DMS53 (cell line): ENCODE measurements at places on chromosomes 3 and 15.

DNA sequence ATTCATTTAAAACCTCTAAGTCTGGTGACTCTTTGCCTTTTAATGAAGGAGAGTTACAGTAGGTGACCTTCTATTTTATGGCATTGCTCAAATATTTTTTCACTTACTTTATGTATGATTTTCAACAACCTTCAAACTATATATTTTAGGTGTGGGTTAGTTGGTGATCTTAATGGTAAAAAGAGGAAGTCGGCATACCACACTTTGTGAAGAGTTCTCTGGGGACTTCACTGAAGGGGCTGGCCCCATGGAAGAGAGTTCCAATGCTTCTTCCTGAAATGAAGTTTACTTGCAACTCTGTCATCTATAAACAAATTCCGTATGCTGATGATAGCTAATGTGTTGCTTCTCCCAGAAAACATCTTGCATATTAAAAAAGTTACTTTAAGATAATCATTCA lies 647.0 kb upstream of the SGO1 start:
- DNase-seq: no peak

DNA sequence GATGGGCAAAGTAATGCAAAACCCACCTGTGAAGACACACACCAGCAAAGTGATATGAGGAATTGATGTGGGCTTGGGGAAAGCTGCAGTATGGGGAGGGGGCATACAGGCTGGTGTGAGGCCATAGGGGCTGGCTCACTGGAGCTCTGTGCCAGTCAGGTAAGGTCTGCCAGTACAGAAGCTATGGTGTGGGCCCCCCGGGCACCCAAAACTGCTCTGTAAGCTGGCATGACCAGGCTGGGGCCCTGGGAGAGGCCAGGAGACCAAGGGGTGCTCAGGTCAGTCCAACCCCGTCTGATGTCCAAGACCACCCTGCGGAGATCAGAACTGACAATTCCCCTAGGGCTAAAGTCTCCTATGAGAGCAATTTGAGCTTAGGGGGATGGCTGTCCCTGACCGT lies 163.1 kb downstream of the KCNMB2 start:
- DNase-seq: no peak

DNA sequence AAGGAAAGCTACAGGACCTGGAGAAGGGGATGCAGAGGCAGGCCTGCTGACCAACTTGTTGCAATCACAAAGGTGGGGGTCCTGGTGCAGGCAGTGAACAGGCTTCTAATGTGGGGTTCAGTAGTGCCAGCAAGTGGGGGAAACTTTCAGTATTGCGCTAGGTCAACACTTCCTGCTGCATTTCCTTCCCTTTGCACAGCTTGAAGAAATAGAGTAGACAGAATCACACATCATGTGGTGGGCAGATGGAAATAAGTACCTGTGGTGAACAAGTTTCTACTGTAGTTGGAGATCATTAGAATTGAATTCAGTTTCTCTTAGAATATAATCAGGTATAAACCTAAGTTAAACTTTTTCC lies 63.4 kb downstream of the RGMA start:
- DNase-seq: no peak

DNA sequence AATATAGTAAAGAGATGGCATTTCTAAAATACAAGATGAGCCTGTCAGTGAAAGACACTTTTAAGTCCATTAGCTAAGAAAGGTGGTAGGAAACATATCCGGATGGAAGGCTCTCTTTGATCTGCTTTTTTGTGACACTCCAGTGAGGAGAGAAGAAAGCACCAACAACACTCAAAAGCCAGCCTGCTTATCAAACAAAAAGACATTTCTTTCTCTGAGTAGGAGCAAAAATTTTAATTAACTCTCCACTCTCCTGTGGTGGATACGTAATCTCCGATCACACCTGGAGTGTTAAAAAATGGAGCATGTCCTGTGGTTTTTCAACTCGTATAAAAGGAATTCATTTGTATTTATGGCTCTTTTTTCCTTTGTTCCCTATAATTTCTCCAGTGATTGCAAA lies 65.3 kb downstream of the OXNAD1 start:
- DNase-seq: no peak

GRCh38 chr15:40102897-40103858 lies 5.5 kb downstream of the BMF start:
- peak; percentile 97 for DNase-seq

DNA sequence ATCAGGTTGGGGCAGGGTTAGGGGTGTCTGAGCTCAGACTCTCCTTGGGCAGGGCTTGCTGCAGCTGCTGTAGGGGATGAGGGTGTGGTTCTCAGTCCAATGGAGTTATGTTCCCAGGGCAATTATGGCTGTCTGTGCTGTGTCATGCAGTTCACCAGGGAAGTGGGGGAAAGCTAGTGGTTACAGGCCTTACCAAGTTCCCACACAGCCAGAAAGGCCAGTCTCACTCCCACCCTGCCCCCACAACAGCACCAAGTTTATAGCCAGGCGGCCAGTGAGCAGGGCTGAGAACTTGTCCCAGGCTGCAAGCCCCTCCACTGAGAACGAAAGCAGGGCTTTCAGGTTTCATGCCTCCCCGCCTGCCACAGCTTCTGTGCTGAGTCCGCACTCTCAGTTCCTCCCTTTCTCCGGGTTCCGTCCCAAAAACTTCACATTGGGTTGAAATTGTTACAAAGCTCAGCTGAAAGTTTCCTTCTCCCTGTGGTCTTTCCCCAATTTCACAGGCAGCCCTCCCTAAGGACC lies 19.6 kb upstream of the CPOX start:
- no peak for DNase-seq

DNA sequence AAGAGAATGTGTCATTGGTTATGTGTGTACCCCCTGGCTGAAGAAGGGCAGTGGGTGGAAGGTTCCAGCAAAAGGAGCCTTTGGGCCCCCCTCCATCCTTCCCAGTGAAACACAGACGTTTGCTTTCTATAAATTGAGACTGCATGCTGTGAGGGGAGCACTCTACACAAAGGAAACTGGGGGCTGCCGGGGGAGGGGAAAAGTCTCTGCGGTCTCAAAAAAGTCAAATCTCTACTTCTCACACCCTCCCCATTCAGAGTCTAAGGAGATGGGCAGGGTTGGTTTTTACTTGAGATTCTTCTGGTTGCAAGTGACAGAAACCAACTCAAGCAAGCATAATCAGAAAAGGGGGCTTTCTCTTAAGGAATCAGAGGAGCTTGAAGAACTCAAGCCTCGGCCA lies 50.1 kb upstream of the TLE3 start:
- no peak for DNase-seq

GRCh38 chr3:196047391-196048030 lies 34.4 kb downstream of the TFRC start:
- DNase-seq: peak; percentile 14

GRCh38 chr3:172546628-172547214 lies 23.5 kb upstream of the TNFSF10 start:
- no peak for DNase-seq

- DNase-seq: no peak
These were observed 89.7 kb upstream of the GBE1 start for GRCh38 chr3:81851176-81851575.

- DNase-seq: no peak
These were observed 154.3 kb downstream of the NSMCE3 start for GRCh38 chr15:29115093-29115991.

DNA sequence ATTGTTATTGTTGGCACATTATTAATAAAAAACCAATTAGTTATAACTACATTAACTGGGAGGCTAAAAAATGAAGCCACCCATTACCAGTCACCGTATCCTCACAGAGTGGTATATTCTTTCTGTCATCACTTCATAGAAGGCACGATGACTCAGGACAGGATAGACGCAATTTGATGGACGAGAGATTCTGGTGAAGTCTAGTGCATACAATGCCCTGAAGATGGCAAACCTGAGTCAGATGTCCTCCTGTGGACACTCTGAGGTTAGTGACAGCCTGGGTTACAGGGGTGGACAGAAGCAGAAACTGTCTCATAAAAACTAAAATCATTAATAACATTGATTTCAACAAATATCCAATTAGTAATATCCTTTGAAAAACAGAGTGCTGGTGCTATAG lies 150.3 kb downstream of the SLC9A9 start:
- DNase-seq: peak; percentile 83

GRCh38 chr3:115832265-115832664 lies 209.0 kb downstream of the GAP43 start:
- DNase-seq: peak; percentile 24

- no peak for DNase-seq
These were observed 148.3 kb downstream of the MBNL1 start for GRCh38 chr3:152416808-152417580.

DNA sequence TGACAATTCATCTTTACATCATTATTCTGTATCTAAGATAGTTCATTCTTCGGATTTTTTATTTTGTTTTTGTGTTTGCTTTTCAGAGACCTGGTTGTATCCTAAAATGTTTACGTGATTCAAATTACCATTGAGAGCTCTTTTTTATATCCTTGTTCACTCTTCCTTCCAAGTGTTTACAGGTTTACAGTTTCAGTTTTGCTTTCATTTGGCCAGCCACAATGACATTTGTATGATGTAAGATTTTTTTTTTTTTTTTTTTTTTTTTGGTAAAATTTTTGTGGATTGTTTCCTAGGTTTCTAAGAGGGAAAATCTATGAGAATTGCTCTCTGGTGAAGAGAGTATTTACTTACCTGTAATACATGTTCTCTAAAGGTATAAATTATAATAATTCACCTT lies 55.0 kb downstream of the SETD5 start:
- DNase-seq: no peak

DNA sequence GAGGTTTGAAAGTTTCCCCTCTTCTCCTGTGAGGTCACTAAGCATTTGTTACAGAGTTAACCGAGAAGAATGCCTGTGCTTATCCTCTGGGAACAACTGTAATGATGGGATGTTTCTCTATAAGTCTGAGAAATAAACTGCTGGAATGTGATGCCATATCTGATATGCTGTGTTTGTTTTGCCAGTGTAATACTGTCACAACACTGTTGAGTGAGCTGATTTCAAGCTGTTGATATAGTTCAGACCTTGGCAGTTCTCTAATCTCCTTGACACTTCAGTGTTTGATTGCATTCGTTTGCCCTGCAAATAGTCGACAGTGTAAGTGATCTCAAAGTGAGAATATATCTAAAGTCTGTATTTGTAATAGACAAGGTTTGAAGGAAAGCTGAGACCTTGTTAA lies 73.3 kb downstream of the PTPRG start:
- peak; percentile 1 for DNase-seq

- peak; percentile 60 for DNase-seq
These were observed 14.7 kb downstream of the IDH2 start for GRCh38 chr15:90087454-90088154.
